Activated CD8-positive, alpha-beta memory T cell treated with anti-CD3 and anti-CD28 coated beads for 1 hour (primary cell): ENCODE measurements at places on chromosomes 12 and 14.

GRCh38 chr14:71270111-71270510 lies 362.9 kb downstream of the PCNX1 start:
- no peak for DNase-seq

DNA sequence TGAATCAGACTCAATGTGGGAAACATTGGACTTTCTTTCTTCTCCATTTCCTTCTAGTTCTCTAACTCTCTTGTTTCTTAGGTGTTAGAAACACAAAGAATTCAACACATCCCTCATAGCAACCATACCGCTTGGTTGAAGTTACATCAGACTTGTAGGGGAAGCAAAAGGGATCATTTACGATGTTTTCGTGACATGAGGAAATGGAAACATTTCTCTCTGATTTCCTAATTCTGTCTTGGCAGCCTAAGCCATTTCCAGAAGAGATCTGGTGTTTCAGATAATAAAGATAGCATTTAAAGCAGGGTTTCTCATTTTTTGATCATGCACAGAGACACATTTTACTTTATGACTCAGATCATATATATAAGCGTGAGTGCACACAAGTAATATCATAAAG lies 202.0 kb downstream of the TMEM132C start:
- no peak for DNase-seq

DNA sequence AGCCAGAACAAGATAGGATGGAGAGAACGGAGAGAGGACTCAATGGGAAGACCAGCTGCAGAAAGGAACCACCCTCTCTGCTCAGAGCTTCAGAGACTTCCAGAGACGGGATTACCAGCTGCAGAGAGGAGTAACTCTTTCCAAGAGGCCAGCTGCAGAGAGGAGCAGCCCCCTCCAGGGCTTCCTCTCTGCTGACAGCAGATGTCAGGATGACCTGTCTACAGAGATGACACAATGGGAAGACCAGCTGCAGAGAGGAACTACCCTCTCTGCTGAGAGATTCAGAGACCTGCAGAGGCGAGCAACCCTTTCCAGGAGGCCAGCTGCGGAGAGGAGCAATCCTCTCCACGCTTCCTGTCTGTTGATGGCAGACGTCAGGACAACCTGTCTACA lies 61.8 kb downstream of the KLRG1 start:
- DNase-seq, result no peak

DNA sequence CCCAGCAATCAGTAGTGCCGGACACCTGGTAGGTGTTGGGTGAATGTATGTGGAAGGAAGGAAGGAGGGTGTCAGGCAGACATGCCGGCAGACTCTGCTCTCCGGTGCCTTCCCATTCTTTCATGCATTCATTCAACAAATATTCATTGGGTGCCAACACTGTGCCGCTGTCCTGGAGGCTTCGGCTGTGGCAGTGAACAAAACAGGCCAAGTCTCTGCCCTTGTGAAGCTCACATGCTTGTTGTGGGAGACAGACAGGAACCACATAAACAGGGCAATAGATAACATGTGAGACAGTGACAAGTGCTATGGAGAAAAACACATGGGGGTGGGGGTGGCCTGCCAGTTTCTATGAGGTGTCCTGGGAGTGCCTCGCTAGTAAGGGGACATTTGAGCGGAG lies 56.5 kb upstream of the ATF1 start:
- no peak for DNase-seq

- DNase-seq, result no peak
Measured at GRCh38 chr12:110182281-110182680, 58.1 kb downstream of the IFT81 start.

GRCh38 chr12:7150841-7151240 lies 20.7 kb downstream of the CLSTN3 start:
- no peak for DNase-seq

GRCh38 chr12:90969346-90969745 lies 14.4 kb upstream of the CCER1 start:
- no peak for DNase-seq

DNA sequence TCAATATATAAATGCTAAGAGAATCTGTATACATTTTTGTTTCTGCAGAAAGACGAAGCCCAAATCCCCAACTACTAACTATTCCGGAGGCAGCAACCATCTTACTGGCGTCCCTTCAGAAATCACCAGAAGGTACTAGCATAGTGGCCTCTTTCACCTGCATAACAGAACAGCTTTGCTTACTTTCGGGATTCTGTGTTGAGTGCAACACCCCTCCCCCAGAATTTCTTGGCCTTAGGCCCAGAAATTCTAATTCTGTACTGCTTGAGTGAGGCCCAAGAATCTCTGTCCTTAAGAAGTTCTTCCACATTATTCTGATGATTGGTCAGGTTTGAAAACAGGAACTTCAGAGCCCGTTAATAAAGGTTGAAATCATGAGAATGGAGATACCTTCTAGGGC lies 2.9 kb downstream of the SPX start:
- no peak for DNase-seq

DNA sequence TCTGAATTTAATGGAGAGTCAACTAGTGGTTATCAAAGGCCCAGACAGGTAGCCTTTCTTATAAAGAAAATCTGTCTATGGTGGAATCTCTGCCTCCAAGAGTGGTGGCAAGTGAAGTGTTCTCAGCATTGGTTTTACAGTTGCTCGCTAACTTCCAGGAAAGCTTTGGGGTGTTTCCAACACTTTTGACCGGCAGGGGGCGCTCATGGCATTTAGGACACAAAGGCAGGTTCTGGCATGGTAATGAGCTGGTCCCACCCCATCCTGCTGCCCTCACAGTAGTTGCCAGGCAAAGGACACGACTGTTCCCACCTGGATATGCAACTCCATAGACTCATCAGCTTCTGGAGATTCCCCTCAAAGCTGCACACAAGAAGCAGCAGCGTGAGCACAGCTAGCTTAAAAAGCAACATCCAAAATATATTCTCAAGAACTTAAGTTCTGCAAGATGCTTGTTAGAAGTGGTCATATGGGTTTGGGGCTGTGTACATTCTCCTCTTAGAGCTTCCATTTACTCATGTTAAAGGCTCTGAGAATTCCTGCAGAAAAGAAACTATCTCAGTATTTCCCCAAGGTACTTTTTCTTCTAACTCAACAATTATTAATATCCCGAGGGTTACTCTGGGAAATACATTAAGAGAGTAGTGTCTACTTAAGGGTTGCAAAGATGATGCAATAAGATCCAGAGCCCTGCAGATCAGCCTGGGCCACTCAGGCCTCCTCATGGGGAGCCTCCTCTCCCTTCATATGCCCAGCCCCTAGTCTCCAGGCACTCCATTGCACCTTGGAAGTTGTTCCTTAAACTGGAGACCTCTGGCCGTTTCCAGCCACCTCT lies 14.8 kb downstream of the PROX2 start:
- peak; percentile 92 for DNase-seq

DNA sequence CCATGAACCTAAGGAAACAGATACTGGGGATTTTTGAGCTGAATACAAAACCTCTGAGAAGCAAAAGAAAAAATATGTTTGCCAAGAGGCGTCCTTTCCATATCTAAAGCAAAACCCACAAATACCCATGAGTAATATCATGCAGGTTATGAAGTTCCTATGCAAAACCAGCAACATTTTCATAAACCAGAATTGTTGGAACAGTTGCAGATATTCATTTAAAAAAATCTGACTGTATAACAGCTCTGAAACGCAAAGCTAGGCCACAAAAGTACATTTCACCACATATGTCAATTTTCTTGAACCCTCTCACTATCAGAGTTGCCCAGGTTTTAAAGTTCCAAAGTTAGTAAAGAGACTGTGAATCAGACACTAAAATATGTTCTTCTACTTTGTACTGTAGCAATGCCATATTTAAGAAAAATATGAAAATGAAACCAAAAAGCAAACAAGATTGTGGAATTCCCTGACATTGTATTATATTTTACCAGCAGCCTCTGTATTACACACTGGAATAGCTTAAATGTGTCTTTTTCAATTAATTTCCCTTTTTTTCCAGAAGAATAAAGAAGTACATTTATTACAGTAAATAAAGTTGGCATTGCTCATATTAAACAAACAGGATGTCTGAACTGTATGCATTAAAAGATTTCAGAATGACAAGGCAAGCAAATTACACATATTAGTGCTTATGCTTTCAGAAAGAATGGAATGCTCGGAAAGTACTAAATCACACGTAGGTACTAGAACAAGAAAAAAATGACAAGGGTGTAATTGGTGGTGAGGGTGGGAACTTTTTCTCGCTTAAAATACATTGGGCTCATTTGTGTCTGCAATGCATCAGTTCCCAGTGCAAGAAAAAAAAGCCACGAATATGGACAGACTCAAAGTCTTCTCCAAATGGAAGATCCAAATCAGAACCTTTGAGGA lies 33.6 kb upstream of the HIF1A start:
- no peak for DNase-seq

GRCh38 chr12:96400631-96401075 lies 414 bp upstream of the CDK17 start:
- no peak for DNase-seq

DNA sequence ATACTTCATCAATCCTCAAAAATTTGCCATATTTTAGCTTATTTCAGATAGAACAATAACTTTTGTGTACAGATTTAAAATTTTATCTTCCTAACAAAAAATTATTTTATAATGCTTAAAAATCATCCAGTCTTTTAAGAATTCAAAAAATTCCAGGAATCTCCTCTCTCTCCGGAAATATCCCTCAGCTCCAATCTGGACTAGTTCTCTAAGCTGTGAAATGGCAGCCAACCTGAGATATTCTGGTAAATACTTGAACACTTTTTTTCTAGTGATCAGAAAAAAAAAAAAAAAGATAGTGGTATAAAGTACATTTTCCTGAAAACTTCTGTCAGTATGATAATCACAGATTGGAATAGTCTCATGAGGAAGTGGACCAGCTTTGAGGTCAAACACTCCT lies 57.6 kb downstream of the SSPN start:
- no peak for DNase-seq

DNA sequence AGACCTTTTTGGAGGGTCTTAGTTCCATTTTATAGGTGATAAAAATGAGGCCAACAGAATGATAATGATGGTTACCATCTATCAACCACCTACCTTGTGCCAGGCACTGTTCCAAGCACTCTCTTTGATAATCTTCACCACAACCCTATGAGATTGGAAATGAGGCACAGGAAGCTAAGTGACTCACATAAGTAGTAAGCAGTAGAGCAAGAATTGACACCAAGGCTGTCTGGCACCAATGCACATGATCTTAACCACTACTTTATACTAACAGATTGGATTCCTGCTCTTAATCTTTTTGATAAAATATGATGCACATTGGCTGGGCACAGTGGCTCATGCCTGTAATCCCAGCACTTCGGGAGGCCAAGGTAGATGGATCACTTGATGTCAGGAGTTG lies 91.4 kb downstream of the DRAM1 start:
- no peak for DNase-seq

DNA sequence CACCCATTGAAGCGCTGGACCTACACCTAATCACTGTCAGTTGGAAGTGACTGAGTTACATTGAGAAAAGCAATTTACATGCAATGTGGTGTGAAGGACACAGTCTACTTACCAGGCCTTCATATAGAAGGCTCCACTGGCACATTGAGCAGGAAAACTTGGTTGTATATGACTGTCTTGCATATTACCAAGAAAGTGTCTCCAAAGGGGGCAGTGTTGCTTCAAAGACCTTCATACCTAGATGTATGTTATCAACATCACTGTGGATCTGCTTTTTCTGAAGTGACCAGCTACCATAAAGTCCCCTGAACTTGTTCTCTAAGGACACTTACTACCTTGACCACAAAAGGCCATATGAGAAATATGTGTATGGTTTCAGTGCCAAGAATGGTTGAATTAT lies 64.1 kb downstream of the NELL2 start:
- peak; percentile 14 for DNase-seq

DNA sequence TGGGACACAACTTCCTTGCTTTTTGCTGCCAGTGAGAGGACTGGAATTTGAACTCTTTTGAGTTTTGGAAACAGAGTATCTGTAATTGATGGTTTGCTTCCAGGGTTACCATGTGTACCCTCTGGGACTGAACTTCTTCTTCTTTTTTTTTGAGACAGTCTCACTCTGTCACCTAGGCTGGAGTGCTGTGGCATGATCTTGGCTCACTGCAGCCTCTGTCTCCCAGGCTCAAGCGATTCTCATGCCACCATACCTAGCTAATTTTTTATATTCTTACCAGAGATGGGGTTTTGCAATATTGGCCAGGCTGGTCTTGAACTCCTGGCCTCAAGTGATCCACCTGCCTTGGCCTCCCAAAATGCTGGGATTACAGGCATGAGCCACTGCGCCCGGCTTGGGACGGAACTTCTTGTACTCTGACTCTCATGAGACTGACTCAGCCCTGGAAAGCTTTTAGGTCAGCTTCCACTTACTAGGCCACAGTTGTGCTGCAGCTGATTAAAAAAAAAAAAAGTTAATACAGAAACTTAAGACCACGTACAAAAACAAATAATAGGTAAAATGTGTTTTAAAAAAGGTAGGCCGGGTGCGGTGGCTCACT lies 15.8 kb downstream of the SEL1L start:
- no peak for DNase-seq

- DNase-seq, result no peak
Measured at GRCh38 chr12:101082706-101083105, 127.3 kb downstream of the SLC5A8 start.

- DNase-seq, result no peak
Measured at GRCh38 chr14:65032319-65032718, 45.6 kb downstream of the FNTB start.

- no peak for DNase-seq
Measured at GRCh38 chr14:92900660-92901059, 22.3 kb upstream of the CHGA start.

- no peak for DNase-seq
Measured at GRCh38 chr12:54262403-54262925, 17.5 kb downstream of the CBX5 start.

GRCh38 chr12:113831016-113831415 lies 135.1 kb downstream of the RBM19 start:
- DNase-seq, result no peak

- DNase-seq, result no peak
Measured at GRCh38 chr12:110270125-110270962, 10.7 kb upstream of the ATP2A2 start.

DNA sequence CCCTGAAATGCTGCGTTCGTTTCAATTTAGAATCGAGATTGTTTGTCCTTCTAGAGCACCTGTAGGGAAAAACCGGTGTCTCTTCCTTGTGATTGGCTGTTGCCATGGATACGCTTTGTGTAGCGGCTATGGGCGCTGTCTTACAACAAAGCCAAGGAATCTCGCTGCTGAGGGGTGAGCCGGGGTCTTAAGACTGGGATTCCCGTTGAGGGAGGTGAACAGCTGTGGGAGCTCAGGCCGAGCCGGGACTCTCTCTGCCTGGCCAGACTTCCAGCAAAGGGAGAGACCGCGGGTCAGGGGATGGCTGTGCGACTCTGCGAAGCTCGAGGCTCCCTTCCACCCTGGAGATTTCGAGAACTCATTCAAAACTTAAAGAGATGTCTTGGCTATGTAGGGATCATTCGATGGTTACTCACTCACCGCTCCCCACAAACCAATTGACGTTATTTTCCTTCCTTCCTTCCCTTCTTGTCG lies at the start of the genes LRRIQ1 and TSPAN19:
TSS of gene LRRIQ1 (plus strand) at position 118 of the 474 bp plus-strand sequence. CDS start 1,826 bp downstream, outside the sequence.
TSS of gene TSPAN19 (minus strand) at position 44 of the 474 bp plus-strand sequence. CDS start 6,331 bp downstream, outside the sequence.
- DNase-seq, result no peak

- DNase-seq, result no peak
Measured at GRCh38 chr12:98421316-98421715, 94.1 kb upstream of the TMPO start.

GRCh38 chr12:132772606-132773005 lies 11.0 kb upstream of the ANKLE2 start:
- no peak for DNase-seq

- DNase-seq, result no peak
Measured at GRCh38 chr14:21937996-21938395, 264.4 kb upstream of the OR4E1 start.
